ENCODE measurements at places on chromosomes 5 and 9.

DNA sequence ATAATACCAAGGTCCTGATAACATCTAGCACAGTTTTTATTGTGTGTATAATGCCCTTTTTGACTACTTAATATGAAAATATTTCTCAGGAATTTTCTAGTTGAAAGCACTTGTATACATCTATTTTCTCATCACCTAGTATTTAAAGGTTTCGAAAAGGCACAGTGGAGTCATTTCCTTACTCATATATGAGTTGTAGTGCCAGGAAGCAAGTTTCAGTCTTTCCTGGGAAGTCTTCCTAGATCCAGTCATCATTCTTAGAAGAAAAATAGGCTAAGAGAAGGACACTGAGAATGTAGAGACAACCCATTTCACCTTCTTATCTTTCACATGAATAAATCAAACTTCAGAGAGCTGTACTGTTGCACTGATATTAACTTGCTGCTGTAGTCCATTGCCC lies 70.2 kb downstream of the SLC25A46 start:
- DNase-seq: no peak

GRCh38 chr5:83586874-83587776 lies 115.6 kb downstream of the VCAN start:
- no peak for DNase-seq

DNA sequence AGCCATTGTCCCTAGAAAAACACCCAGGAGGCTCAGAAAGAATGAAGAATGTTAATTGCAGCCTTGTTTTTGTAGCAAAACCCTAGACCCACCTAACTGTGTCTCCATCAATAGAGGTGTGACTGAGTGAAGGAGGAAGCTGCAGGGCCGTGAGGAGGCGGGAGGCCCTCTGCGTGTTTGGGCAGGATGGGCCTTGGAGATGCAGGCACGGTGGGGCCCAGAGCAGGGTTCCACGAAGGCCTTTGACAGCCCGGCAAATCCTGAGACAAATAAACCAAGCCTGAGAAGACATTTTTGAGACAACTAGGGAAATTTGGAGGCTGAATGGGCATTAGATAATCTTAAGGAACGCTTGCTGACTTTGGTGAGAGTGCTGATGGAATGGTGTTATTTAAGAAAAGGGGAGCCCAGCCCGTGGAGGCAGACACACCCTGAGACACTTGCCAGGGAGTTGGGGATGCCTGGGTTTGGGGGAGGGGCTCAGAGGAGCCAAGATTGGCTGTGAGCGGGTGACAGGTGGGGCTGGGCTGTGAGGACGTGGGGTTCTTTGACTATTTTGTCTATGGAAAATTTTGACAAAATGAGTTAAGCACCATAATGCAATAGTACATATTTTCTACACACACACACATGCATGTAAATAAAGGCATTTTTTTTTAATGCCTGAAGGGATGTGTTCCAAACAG lies 48.8 kb downstream of the BARX1 start:
- DNase-seq: no peak

- no peak for DNase-seq
Observed at GRCh38 chr9:86096386-86096785, 3.0 kb downstream of the GOLM1 start.

DNA sequence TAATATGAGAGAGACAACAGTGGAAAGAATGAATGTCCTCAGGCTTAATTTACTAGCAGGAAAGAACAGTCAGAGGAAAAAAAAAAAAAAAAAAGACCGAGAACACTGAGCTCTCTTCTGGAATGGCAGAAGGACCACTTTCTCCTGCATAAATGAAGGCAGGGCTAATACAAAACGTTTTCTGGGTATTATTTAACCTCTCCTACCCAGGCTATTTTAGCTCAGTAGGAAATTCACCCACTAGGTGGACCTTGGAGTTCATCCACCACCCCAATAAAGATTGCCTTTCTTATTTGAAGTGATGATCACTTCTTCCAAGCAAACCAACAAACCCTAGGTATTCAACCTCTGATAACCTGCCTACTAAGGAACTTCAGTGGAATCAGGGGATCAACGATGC lies 3.7 kb downstream of the GLIS3 start:
- DNase-seq: no peak

- peak; percentile 35 for DNase-seq
Observed at GRCh38 chr5:35246900-35247647, 16.8 kb upstream of the PRLR start.

DNA sequence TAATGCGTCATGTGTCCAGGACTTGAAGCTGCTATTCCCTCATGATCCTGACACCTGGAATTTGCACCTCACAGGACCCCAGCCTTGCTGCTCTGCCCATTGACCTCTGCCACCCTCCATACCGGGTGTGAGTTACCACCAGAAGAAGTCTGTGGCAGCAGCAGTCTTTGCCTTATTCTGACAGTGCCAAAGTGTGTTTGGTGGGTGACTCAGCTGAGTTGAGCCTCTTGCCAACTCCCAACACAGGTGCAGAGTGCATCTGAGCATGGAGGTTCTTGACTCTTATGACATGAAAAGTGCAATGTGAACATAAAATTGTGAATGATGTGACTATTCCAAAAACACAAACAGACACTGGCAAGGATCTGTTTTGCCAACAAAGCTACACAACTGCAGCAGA lies 1166.5 kb upstream of the CDH18 start:
- no peak for DNase-seq

GRCh38 chr5:131272724-131273123 lies 8.9 kb downstream of the CDC42SE2 start:
- no peak for DNase-seq

DNA sequence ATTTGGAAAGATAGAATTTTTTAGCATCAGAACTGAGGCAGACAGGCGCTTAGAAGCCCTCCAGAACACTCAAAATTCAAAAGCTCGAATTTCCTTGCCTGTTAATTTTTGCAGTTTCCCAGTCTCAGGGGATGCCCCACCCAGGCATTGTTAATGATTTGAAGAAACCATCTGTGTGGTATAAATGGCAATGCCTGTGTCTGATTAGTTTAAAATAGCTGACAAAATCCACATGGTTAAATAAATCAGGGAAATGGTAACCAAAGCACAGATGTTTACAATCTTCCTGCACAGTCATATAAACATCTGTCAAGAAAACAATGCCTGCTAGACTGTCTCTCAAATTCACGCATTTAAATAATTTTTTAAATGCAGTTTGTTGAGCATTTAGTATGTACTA lies 185.2 kb upstream of the RGMB start:
- DNase-seq: no peak

DNA sequence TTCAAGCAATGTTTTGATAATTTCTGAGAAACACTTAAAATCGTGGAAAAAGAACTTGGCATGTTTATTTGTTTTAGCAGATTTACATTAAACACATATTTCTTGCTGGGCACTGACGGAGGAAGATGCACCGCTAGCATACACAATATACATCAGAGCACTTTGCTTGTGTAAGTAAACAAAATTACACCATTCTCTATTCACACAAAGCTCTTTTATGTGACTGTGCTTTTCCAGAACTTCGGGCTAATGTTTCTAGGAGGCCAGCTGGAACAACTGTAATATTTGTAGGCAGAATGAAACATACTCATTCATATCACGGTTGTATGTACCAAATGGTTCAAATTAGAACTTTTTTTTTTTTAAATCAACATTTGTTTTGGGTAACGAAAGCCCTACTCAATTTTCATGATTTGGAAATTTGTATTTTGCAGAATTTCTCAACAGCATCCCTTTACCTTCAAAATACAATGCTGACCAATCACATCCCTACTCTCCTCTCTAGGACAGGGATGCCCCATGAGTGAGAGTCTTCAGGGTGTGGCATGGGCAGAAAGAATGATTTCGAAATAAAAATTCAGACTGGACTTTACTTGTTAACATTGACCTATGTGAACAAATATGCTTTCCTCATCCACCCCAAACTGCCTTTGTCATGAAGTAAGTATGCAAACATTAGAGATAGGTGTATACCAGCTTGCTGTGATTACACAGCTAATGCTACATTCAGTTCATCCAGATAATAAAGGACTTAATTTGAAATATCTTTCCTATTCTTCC lies 425.1 kb downstream of the BNC2 start:
- DNase-seq: no peak

DNA sequence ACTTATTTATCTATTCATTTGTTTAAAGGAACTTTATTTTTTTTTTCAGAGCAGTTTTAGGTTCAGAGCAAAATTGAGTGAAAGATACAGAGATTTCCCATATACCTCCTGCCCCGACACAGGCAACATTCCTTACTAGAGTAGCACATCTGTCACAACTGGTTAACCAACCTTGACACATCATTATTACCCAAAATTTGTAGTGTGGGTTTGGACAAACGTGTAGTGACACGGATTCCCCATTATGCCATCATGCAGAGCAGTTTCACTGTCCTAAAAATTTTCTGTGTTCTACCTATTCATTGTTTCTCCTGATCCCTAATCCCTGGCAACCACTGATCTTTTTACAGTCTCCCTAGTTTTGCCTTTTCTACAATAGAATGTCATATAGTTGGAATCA lies 57.3 kb upstream of the LHFPL2 start:
- no peak for DNase-seq

- DNase-seq: no peak
Observed at GRCh38 chr9:126502417-126503332, 111.1 kb upstream of the LMX1B start.

DNA sequence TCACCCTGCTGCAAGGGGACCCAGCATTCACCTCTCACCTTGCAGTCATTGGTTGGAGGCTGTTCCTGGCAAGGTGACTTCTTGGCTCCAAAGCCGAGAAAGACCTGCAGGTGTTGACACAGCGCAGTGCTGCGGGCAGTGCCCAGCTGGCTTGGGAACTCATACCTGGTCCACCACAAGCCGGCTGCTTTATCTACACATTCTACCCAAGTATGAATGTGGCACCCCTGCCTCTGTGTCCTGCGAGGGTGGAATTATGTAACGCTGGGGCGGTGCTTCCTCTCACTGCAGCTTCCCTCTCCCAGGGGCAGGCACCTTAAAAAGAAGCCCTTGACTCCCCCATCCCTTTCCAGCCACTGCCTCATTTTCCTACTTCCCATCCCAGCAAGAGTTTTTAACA lies 2.5 kb upstream of the ZMYND19 start:
- DNase-seq: no peak

- no peak for DNase-seq
Observed at GRCh38 chr5:166127766-166128570, 2163.5 kb upstream of the WWC1 start.

DNA sequence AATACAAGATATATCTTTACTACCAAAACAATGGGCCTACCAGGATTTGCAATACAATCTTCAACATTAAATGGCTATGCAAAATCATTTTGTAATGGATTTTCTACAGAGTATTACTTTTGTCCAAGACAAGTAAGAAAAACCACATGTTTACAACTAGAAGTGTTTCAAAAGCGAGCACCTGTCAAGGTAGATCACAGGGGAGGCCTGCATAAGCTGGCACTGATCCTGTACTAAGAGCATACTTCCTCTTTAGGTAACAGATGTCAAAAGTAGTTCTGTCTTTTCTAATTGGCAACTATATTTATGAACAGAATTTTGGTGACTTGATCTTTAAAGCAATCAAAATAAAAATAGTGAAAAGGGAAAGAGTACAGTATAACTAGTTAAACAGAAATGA lies 249.0 kb downstream of the MLLT3 start:
- no peak for DNase-seq
